Activated CD8-positive, alpha-beta T cell treated with anti-CD3 and anti-CD28 coated beads, Interleukin-2, amount 10 ng/mL, durations not matched to agents 7 days and 5 days (primary cell): ENCODE measurements at places on chromosomes 7 and 10. TPM values are rescaled to one million over a fixed set of nuclear protein-coding genes. Genes with fewer than 3 reads are reported as not detected.

- no peak overlapping the region for H3K27ac ChIP-seq
- H3K36me3 ChIP-seq = no peaks in the 10 kb centered on the region
- H3K27me3 ChIP-seq = no peaks in the 10 kb centered on the region
Observed at GRCh38 chr7:122056977-122057376, 87.1 kb downstream of the AASS start.

PRLHR gene
- not detected for total RNA-seq

GJC3 gene
- total RNA-seq = not detected

PRPS1L1 gene
- total RNA-seq = not detected

- H3K27me3 ChIP-seq = no peaks in the 10 kb centered on the region
- peaks cover 72% of the 10 kb centered on the region for H3K4me1 ChIP-seq
- DNase-seq = peak; percentile 70
Observed at GRCh38 chr7:100211342-100211780, 8.4 kb upstream of the PVRIG start.

- peaks cover 10% of the 10 kb centered on the region for H3K36me3 ChIP-seq
- peaks cover 18% of the 10 kb centered on the region for H3K4me1 ChIP-seq
- no peak overlapping the region for H3K27ac ChIP-seq
- H3K27me3 ChIP-seq = peaks cover 66% of the 10 kb centered on the region
- no peak overlapping the region for H3K4me3 ChIP-seq
Observed at GRCh38 chr10:100659361-100660098, 85.9 kb upstream of the PAX2 start.

MGMT gene
- 16.7 TPM for total RNA-seq

GRCh38 chr10:81847675-81848074 is 27.3 kb upstream of the NRG3 start:
- DNase-seq = no peak
- no peaks in the 10 kb centered on the region for H3K36me3 ChIP-seq
- H3K4me3 ChIP-seq = no peak overlapping the region

SYNPO2L gene
- not detected for total RNA-seq

ITGB8 gene
- total RNA-seq = not detected

TUBAL3 gene
- not detected for total RNA-seq

SLC13A1 gene
- not detected for total RNA-seq

DNA sequence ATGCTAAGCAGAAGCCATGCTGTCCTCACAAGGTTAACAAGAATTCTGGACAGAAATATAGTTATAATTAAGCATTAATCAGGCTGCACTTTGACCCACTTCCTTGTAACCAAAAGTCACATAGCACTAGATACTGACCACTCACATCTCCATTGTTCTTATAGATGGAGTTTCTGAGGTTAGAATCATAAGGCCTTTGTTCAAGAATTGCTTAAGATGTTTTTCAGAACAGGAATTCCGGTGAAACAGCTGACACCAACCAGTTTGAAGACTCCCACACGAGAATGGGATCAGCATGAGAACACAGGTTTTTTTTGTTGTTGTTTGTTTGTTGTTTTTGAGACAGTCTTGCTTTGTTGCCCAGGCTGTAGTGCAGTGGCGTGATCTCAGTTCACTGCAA is 488.3 kb upstream of the NRP1 start:
- no peak for DNase-seq
- no peaks in the 10 kb centered on the region for H3K27me3 ChIP-seq
- no peak overlapping the region for H3K4me3 ChIP-seq
- no peaks in the 10 kb centered on the region for H3K36me3 ChIP-seq
- H3K27ac ChIP-seq = no peak overlapping the region

GRCh38 chr10:57972783-57973182 is 294.9 kb downstream of the IPMK start:
- H3K4me1 ChIP-seq = no peaks in the 10 kb centered on the region
- no peak overlapping the region for H3K4me3 ChIP-seq
- H3K27ac ChIP-seq = no peak overlapping the region
- H3K27me3 ChIP-seq = no peaks in the 10 kb centered on the region
- no peak for DNase-seq

GRCh38 chr10:112461029-112461887 is 14.2 kb downstream of the VTI1A start:
- no peak overlapping the region for H3K4me3 ChIP-seq
- peak overlapping the region; percentile 6 for H3K27ac ChIP-seq
- peaks cover 39% of the 10 kb centered on the region for H3K36me3 ChIP-seq
- DNase-seq = peak; percentile 25
- H3K4me1 ChIP-seq = peaks cover 2% of the 10 kb centered on the region

DNA sequence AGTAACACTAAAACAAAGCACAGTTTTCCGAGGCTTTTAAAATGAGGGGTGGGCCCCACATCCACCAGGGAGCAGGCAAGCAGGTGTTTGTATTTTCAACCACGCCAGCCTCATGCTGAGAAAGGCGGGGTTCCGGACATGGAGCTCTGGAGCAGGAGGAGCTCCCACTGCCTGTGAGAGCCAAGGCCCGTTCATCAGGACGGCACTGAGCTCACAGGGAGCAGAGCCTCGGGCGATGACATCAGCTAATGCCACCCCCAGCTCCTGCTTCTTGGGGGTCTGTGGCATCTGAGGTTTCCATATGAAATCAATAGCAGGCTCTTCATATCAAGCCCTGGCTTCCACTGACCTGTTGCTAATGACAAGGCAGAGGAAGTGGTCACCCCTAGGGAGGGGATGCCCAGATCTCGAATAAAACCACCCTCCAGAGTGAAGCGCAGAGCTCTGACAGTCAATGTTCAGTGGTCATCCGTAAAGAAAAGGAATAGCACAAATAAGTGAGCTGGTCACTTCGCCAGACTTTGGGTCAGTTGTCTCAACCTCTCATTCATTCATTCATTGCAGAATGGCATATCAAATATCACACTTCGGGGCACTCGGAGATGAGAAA is 89.1 kb downstream of the TNS3 start:
- no peaks in the 10 kb centered on the region for H3K4me1 ChIP-seq
- H3K27me3 ChIP-seq = peaks cover 2% of the 10 kb centered on the region
- H3K4me3 ChIP-seq = no peak overlapping the region
- no peaks in the 10 kb centered on the region for H3K36me3 ChIP-seq
- no peak for DNase-seq
- no peak overlapping the region for H3K27ac ChIP-seq

- H3K4me1 ChIP-seq = no peaks in the 10 kb centered on the region
- H3K27ac ChIP-seq = no peak overlapping the region
Observed at GRCh38 chr7:104843198-104843597, 170.8 kb upstream of the KMT2E start.

DNA sequence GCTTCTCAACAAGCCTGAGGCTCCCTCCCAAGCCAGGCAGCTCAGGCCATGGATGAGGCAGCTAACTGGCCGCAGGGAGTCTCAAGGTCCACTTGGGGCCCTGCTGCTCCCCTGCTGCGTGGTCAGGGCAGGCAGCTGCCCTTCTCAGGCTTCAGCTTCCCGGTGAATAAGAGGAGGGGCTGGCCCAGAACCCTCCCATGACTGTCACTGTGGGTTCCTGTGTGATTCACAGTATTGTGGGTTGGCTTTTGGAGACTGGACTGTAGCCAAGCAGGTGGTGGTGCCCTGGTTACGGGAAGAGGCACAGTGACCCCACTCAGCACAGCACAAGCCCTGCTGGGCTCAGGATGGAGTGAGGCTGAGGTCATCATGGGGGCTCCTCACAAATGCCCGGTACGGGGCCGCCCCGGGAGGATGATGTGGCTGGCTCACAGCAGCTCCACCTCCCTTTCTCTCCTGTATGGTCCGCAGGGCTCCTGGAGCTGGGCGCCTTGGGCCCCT is 189.8 kb downstream of the HECW1 start:
- no peaks in the 10 kb centered on the region for H3K27me3 ChIP-seq
- no peak for DNase-seq
- peaks cover 6% of the 10 kb centered on the region for H3K4me1 ChIP-seq
- no peaks in the 10 kb centered on the region for H3K36me3 ChIP-seq
- no peak overlapping the region for H3K27ac ChIP-seq

GRCh38 chr7:20307901-20308300 is 22.8 kb upstream of the ITGB8 start:
- H3K36me3 ChIP-seq = no peaks in the 10 kb centered on the region
- H3K27me3 ChIP-seq = no peaks in the 10 kb centered on the region
- DNase-seq = no peak
- no peak overlapping the region for H3K27ac ChIP-seq
- no peaks in the 10 kb centered on the region for H3K4me1 ChIP-seq

DNA sequence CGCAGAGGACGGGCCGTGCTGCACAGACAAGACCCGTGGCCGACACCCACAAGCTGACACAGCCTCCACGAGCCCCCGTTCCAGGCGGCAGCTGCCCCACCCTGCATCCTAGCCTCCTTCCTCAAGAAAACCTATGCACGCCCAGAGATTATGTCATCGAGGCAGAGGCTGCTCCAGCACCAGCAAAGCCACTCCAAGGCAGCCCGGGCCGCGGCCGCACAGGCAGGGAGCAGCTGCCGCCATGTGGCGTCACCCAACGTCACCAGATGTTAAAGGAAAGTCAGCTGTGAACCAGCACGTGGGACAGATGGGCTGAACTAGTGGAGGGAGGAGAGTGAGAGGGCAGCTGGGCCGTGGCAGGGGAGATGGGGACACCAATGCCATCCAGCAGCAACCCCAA is 59.8 kb downstream of the STK32C start:
- DNase-seq = no peak
- H3K27me3 ChIP-seq = no peaks in the 10 kb centered on the region
- H3K4me3 ChIP-seq = no peak overlapping the region
- H3K27ac ChIP-seq = no peak overlapping the region
- H3K4me1 ChIP-seq = no peaks in the 10 kb centered on the region
- H3K36me3 ChIP-seq = no peaks in the 10 kb centered on the region

FAM25G gene
- total RNA-seq = not detected

DNA sequence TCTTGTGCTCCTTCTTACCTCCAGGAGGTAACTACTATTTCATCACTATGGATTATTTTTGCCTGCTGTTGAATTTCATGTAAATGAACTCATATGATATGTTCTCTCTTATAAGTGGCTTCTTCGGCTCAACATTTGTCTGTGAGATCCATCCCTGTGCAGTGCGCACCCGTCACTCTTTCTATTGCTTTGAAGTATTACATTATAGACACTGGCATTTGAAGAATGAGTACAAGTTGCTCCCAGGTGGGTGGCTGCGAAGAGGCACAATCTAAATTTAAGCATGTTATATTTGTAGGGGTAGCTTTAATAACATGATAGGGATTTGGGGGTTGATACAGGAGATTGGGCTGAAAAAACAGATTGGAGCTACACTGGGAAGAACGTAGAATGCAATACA is 809.7 kb downstream of the CCSER2 start:
- no peaks in the 10 kb centered on the region for H3K27me3 ChIP-seq
- H3K4me1 ChIP-seq = no peaks in the 10 kb centered on the region
- H3K36me3 ChIP-seq = no peaks in the 10 kb centered on the region

DNA sequence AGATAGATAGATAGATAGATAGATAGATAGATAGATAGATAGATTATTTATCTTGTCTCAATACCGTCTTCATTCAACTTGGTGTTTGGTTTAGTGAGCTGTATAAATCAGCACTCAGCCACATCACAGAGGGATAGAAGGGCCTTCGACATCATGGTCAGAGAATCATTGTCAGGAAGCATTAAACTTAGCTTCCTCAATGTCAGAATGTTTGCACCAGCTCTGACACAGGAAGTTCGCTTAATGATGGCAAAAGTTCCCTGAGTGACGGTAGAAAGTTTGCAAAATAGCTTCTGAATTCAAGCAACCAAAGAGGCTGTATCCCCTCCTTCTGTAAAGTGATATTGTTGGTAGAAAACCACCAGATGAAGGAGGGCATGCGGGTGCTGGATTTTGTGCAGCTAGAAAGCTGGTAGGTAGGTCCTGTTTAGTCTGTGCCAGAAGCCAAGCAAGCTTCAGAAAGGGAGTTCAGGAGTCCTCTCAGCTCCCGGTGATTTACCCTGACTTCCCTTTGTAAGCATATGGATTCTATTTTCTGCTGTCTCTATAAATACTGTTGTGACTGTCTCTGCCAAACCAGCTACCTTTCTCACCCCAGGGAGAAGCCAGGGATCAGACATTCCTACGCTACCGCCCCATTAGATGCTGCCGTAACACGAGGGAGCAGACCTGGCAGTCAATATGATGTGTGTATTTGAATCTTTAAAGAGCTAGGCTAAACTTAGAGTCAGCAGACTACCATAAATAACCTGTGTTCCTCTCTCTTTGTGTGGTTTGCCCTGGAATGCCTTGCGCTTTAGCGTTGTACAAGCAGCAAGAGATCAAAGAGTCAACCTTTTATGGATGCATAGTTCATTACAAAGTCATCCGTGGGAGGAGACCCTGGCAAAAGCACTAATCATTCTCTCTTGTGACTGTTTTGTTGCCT is 200.5 kb upstream of the KIAA1217 start:
- H3K4me1 ChIP-seq = no peaks in the 10 kb centered on the region
- no peaks in the 10 kb centered on the region for H3K27me3 ChIP-seq
- H3K36me3 ChIP-seq = no peaks in the 10 kb centered on the region
- no peak overlapping the region for H3K27ac ChIP-seq
- no peak for DNase-seq
- H3K4me3 ChIP-seq = no peak overlapping the region

GRCh38 chr7:94050046-94050445 is 45.9 kb upstream of the BET1 start:
- H3K36me3 ChIP-seq = no peaks in the 10 kb centered on the region
- no peaks in the 10 kb centered on the region for H3K4me1 ChIP-seq
- no peak overlapping the region for H3K27ac ChIP-seq
- H3K4me3 ChIP-seq = no peak overlapping the region
- DNase-seq = no peak
- H3K27me3 ChIP-seq = peaks cover 16% of the 10 kb centered on the region

DNA sequence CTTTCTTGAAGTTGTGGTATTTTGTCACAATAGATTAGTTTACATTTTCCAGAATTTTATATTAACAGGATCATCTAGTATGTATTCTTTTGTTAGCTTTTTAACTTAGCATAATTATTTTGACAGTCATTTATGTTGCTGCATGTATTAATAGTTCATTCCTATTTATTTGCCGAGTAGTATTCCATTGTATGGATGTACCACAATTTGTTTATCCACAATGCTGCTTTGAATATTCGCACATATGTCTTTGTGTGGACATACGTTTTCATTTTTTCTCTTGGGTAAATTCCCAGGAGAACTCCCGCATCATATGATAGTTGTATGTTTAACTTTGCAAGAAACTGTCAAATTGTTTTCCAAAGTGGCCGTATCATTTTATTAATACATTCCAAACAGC is 115.7 kb downstream of the CPEB3 start:
- H3K36me3 ChIP-seq = no peaks in the 10 kb centered on the region
- no peak overlapping the region for H3K4me3 ChIP-seq
- no peaks in the 10 kb centered on the region for H3K27me3 ChIP-seq
- no peak for DNase-seq
- H3K4me1 ChIP-seq = no peaks in the 10 kb centered on the region
- H3K27ac ChIP-seq = no peak overlapping the region

PODXL gene
- total RNA-seq = 1.3 TPM

DNA sequence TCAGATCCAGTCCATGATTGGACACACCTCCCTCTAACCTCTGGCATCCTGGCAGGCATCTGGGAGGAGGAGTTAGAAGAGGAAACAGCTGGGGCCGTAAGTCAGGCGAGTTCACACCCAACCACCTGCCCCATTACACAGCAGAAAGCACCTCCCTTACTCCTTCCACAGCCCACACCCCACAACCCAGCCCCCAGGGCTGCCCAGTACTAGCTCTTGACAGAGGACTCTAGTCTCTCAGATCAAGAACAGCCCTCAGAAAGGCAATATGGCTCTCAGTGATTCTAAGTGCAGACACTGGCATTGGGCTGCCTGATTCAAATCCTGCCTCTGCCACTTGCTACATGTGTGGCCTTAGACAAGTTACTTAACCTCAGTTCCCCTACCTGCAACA is 34.1 kb downstream of the KCNMA1 start:
- H3K4me3 ChIP-seq = no peak overlapping the region
- H3K4me1 ChIP-seq = peaks cover 19% of the 10 kb centered on the region
- H3K27ac ChIP-seq = peak overlapping the region; percentile 68
- peak; percentile 47 for DNase-seq
- peaks cover 2% of the 10 kb centered on the region for H3K27me3 ChIP-seq
